ENCODE measurements at places on chromosomes 16 and 17.

- peak; percentile 49 for DNase-seq
Measured at GRCh38 chr17:69434164-69434579, 19.7 kb downstream of the MAP2K6 start.

- no peak for DNase-seq
Measured at GRCh38 chr17:57705921-57706695, 39.0 kb downstream of the CCDC182 start.

DNA sequence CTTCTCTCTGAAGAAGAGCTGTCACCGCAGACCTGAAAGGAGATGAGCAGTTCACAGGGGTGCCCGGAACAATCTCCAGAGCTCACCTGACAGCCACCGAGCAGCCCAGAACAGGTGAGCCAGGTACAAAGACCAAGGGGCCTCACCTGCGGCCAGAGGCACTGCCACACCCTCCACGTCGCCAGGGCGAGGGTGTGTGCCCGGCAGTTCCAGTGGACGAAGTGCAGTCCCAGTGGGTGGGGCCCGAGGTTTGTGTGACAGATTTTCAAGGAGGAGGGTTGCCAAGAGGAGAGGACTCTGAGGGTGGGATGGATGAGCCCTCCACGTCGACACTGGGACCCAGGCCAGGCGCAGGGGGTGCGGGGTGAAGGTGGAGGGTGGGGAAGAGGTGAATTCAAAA, 61.7 kb downstream of the SMPD3 start:
- no peak for DNase-seq

DNA sequence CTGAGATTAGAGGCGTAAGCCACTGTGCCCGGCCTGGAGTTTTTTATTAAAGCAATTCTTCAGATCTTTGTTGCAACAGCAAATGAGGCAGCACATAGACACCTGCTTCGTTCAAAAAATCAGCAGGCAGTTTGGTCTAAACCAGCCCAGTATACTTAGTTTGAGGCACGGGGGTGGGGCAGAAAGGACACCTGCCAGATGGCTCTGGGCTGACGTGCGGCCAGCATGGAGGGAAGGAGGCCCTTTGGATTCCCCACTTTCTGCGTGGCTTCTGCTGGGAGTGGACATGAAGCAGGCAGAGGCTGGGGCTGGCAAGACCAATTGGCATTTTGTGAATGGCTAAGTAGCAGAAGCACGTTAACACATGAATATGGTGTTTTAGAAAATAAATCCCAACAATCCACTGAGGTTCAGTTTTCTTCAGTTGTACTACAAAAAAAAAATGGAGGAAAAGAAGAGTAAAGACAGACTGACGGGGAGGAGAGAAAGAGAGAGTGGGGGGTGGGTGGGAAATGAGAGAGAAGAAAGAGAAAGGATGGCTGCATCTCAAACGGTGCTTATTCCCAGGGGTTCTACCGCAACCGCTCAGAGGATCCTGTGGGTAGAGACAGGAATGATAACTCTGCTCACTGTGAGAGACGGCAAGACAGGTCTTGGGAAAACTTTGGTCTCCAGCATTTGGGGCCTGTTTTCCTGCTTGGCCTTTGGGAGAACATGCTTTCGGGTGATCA, 16.3 kb downstream of the C16orf46 start:
- DNase-seq: no peak

GRCh38 chr16:86041807-86042206, 142.8 kb downstream of the IRF8 start:
- no peak for DNase-seq

- no peak for DNase-seq
Measured at GRCh38 chr16:71672125-71672524, 46.1 kb downstream of the MARVELD3 start.

- DNase-seq: no peak
Measured at GRCh38 chr16:88859381-88860091, 2.6 kb downstream of the TRAPPC2L start.

GRCh38 chr17:75694536-75694935, 26.7 kb upstream of the ITGB4 start:
- no peak for DNase-seq

Measured in NCI-H1436 (cell line).